IMR-90 (cell line): ENCODE measurements at places on chromosomes 3 and 15. TPM values are rescaled to one million over a fixed set of nuclear protein-coding genes. Genes with fewer than 3 reads are reported as not detected.

GRCh38 chr15:32888221-32888761 lies 170.5 kb downstream of the GREM1 start:
- DNase-seq, result peak; percentile 38

GRCh38 chr15:47725906-47726305 lies 8.6 kb downstream of the SEMA6D start:
- no peak for DNase-seq

GRCh38 chr3:192482809-192483208 lies 244.5 kb downstream of the FGF12 start:
- DNase-seq, result no peak

- DNase-seq, result no peak
Observed at GRCh38 chr3:126938520-126939337, 44.2 kb upstream of the PLXNA1 start.

BNC1 gene
- total RNA-seq, result 0.28 and 0.54 TPM in 2 replicates

- no peak for DNase-seq
Observed at GRCh38 chr15:58487724-58488120, 55.9 kb downstream of the LIPC start.

- peak; percentile 90 for DNase-seq
Observed at GRCh38 chr15:35168464-35168863, 83.4 kb upstream of the NANOGP8 start.

- DNase-seq, result peak; percentile 1
Observed at GRCh38 chr3:187516446-187517185, 148.4 kb downstream of the RTP4 start.

RETNLB gene
- total RNA-seq, result not detected in 2 replicates

DNA sequence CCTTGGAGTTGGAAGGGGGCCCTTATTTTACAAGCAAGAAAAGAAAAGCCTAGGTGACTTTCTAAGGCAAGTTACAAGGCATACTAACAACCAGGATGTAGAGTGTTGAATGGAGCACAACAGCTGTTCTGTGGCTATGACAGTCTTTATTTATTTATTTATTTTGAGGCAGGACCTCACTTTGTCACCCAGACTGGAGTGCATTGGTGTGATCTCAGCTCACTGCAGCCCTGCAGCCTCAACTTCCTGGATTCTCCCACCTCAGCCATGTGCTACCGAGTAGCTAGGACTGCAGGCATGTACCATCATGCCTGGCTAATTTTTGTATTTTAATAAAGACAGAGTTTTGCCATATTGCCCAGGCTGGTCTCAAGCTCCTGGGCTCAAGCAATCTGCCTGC lies 973.4 kb downstream of the ROBO1 start:
- no peak for DNase-seq

DNA sequence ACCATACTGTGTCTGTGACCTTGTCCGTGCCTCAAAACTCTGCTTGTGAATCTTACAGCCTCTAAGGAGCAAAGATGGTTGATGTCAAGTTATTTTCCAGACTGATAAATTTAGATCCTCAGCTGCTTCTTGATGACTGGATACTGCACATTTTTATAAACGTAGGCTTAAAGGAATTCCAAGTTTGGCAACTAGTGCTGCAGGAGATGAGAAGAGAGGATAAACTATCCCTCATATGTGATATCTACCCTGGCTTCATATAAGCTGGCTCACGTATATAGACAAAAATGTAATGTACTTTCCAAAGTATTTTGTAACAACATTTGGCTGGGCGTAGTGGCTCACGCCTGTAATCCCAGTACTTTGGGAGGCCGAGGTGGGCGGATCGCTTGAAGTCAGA lies 89.6 kb downstream of the GMPS start:
- peak; percentile 92 for DNase-seq

GRCh38 chr3:170003881-170004356 lies 33.9 kb upstream of the GPR160 start:
- no peak for DNase-seq
